ENCODE measurements at places on chromosomes 2 and 18.

- no peak for DNase-seq
Measured at GRCh38 chr2:224668123-224668909, 47.8 kb downstream of the CCDC195 start.

DNA sequence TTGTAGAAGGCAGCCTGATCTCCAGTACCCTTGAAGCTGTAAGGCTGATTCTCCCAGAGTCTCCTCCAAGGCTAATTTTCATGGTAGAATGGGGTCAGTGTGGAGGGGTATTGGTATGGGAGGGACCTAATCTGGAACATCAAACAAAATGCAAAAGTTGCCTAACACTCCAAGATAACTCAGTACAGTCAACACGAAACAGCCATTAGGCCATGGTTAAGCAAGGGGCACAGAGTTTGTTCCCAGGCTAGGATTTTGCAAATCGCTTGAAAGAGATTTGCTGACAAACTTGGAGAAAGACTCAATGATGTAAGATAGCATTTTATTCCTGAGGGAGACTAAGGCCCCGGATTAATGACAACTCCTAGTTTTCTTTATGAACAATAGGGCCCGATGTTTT, 5.4 kb downstream of the PID1 start:
- no peak for DNase-seq

- no peak for DNase-seq
Measured at GRCh38 chr18:55650363-55650870, 62.4 kb upstream of the TCF4 start.

GRCh38 chr2:134839649-134840048, 1.2 kb downstream of the ACMSD start:
- DNase-seq: no peak

DNA sequence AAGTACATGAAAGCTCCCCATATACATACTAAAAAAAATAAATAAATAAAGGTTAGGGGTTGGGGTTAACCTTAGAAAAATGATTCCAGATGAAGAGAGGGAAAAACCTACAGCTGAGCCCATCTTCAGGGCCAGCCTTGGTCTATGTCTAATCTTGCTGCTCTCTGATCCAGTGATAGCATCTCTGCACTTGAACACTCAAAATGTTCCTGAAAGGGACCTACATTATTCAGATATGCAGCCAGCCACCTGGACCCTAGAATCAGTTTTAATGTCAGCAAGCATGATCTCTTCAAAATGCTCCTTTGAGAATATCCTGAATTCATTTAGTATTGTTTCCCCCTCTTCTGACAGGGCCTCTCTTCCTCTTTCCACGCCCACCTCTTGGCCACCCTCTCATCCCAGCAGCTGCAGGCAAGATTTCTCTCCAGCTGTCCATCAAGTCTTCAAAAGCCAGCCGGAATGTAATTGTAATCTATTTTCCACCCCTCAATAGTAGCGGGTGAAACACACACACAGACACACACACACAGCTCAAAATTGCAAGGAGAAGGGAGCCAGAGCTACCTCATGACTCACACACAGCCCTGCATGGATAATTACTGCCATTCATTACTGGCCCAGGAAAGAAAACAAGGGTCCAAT, 135.5 kb downstream of the MYO3B start:
- no peak for DNase-seq

- DNase-seq: no peak
Measured at GRCh38 chr2:153163055-153163454, 315.5 kb downstream of the RPRM start.

DNA sequence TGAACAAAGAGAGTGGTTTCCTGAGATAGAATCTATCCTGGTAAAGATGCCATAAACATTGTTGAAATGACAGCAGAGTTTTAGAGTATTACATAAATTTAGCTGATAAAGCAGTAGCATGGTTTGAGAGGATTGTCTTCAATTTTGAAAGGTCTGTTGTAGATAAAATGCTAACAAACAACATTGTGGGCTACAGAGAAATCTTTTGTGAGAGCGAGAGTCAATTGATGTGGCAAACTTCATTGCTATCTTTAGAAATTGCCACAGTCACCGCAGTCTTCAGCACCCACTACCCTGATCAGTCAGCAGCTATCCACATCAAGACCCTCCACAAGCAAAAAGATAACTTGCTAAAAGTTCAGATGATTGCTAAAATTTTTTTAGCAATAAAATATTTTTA, 17.5 kb downstream of the VRK2 start:
- DNase-seq: no peak

GRCh38 chr18:25313268-25313667, 38.7 kb downstream of the ZNF521 start:
- no peak for DNase-seq

GRCh38 chr2:64454386-64455332, 697 bp downstream of the LGALSL start:
- DNase-seq: no peak

DNA sequence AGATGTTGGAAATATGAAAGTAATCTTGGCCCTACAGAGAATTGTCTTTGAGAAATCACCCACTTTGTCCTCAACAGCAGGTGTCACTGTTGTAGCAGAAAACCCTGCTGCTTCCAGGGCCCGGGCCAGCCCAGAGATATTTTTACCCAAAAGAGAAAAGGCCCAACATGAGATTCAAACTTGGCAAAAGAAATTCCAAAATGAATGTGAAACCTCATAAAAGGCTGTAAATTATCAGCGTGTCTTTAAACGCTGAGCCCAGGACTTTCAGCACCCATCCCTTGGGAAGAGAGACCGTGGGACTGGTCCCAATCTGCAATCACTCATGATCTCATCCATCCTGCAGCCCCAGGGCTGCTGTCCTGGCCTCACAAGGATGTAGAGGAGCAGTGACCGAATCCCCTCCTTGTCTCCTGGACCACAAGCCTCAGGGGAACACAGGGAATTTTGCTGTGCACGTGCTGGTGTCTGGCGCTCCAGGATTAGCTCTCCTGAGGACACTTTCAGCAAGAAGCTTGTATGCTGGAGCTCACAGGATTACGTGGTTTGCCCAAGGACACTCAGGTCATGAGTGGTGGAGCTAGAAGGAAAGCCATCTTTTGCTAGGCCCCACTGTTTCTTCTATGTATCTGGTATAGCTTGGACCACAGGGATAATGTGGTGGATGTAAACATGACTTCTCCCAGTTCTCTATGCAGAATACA, 202.1 kb downstream of the RNF144A start:
- no peak for DNase-seq

All from omental fat pad (tissue), 4 donors.